Bronchial epithelial cell (primary cell): ENCODE measurements at places on chromosomes 7 and 10. TPM values are rescaled to one million over a fixed set of nuclear protein-coding genes. Genes with fewer than 3 reads are reported as not detected.

GDF2 gene
- total RNA-seq: not detected in 2 replicates

- DNase-seq: no peak
These were observed 137.8 kb downstream of the CHRM2 start for GRCh38 chr7:137006293-137006692.

MCM10 gene
- total RNA-seq: under 0.01 and 0.38 TPM in 2 replicates

TMEM168 gene
- 40.3 and 63.9 TPM in 2 replicates for total RNA-seq

- no peak for DNase-seq
These were observed 2.0 kb downstream of the MICALL2 start for GRCh38 chr7:1457059-1457948.

NPFFR1 gene
- under 0.01 TPM in 1 of 2 replicates, not detected in the other for total RNA-seq
